ENCODE measurements at places on chromosomes 6 and 20.

- no peak for DNase-seq
Measured at GRCh38 chr20:1310071-1310470, 18.9 kb downstream of the SDCBP2 start.

DNA sequence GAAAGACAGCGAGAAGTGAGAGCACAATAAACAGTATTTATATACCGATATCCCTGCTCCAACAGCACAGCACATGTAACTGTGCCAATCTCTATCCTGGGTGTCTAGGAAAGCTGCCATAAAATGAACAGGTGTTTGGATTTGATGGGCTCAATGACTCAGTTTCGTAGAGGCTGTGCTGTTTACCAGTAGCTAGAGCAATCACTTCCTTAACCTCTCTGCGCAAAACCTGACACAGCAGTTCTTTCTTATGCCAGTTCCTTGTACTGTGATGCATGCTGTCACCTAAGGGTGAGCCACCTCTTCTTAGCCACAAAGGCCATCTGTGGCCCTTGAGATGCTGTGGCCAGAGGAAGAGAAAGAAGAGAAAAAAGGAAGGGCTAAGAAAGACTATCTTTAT is 59.3 kb downstream of the SHPRH start:
- peak; percentile 5 for DNase-seq

- no peak for DNase-seq
Measured at GRCh38 chr6:93471281-93471680, 51.9 kb upstream of the EPHA7 start.

DNA sequence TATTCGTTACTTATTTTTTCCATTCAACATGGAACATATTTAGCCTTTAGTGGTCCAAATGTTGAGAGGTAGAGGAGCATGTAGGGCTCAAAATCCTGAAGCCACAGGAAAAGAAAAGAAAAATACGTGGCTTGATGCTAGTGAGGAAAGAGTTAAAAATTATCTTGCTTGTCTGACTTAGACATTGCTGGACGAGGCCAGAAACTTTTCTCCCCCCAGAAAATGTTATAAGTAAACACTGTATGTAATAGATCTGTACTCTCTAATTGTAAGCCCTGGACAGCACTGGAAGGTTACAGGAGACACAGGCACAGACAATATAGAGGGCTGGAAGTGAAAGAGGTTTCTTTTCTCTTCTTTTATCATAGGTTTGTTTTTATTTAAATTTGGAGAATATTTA is 165.6 kb downstream of the ZFP64 start:
- no peak for DNase-seq

DNA sequence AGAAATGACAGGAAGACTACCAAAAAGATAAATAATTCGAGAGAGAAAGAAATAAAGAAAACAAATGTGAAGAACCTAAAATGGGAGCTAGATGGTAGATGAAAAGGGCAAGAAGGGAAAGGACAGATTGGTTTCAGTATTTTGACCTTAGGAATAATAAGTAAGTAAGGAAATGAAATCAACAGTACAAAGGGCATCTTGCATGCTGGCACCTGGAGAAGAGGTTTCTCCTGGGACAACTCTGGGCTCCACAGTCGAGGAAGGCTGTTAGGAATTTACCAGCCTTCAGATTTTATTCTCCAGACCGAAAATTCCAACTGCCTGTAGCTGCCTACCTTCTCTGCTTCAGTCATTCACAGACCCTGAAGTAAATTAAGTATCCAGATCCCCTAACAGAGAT is 80.5 kb downstream of the SMLR1 start:
- no peak for DNase-seq

- no peak for DNase-seq
Measured at GRCh38 chr6:152775428-152775827, 24.8 kb downstream of the VIP start.

- DNase-seq, result no peak
Measured at GRCh38 chr6:79861023-79861422, 86.3 kb downstream of the ELOVL4 start.

DNA sequence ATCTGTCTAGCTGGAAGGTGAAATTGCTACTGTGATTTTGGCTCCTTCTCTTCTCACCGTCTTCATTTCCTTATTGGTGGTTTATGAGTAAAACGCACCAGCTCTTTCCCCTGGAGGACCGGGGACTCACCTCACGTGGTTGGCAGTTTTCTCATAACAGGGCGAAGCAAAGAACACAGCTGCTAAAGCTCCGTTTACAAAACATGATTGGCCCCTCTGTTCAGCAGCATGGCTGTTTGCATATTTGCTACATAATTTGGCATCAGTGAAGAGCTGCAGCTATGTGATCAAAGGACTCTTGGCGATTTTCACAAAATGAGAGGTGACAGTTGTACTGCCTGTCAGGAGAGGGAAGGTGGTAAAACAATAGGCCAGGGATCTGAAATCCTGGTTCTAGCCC is 20.5 kb upstream of the TMEM181 start:
- DNase-seq, result no peak

DNA sequence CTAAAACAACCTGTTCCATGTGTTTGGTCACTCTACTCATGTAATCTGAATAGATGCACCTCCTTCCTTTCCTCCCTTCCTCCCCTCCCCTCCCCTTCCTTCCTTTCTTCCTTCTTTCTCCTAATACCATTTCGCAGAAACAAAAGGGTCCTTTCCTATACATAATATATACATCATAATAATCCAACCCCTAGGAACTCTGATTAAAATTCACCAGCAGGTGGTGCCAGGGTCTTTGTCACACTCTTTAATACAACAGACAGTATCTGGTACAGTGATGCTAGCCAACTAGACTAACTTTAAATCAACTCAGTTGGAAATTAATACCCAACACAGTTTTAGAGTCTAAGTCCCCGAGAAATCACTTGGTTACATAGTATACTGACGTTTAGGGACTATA is 181.2 kb upstream of the SHLD1 start:
- DNase-seq, result no peak

DNA sequence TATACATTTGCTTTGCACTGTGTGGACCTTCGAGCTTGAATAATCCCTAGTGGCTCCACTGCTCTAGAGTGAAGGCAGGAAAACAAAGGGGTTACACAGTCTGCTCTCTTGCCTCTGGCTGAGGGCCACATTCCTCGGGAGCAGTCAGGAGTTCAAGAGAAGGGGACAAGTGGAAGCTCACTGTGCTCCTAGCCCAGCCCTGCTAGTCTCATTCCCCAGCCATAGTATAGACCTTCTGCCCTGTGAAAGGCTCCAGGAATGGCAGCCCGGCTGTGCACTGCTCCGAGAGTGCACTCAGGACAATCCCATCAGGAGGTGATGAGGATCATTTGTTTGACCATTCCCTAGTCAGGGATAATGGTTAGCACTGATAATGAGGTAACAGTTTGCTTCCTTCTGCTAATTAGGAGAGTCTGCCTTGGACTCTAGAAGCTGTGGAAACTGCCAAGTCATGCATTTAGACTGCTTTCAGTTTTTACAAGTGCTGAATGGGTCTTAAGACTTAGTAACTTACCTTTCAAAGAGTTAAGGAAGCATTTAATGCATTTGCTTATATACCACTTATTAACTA is 8.5 kb downstream of the IYD start:
- no peak for DNase-seq

DNA sequence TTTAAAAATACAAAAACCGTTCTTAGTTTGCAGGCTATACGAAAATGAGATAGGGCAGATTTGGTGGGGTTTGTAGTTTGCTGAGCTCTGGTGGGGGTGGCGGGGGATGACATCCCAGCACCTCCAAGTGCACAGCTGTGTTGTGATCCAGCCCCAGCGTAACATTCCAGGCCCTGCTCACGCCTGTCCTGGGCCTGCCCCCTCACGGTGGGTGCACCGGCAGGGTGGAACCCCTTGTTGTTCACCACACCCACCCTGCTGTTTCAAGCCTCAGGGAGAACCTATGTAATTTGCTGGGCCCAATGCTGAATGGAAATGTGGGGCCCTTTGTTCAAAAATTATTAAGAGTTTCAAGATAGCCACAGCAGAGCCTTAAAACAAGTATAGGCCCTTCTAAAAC is 25.0 kb downstream of the ARMC2 start:
- DNase-seq, result no peak

All from CD14-positive monocyte (primary cell).